ENCODE measurements at places on chromosomes 3 and 15. TPM values are rescaled to one million over a fixed set of nuclear protein-coding genes. Genes with fewer than 3 reads are reported as not detected.

PIGZ gene
- total RNA-seq: 2.9 TPM

UBA3 gene
- total RNA-seq: 62.2 TPM

KLHL40 gene
- not detected for total RNA-seq

CXCR6 gene
- total RNA-seq: 4.1 TPM

CLRN1 gene
- not detected for total RNA-seq

SLC9C1 gene
- total RNA-seq: not detected

DLEC1 gene
- 5.3 TPM for total RNA-seq

KAT2B gene
- total RNA-seq: 33.6 TPM

GNAT1 gene
- not detected for total RNA-seq

CPN2 gene
- not detected for total RNA-seq

TMEM212 gene
- total RNA-seq: 2.3 TPM

ARPIN gene
- 31.1 TPM for total RNA-seq

MESP2 gene
- total RNA-seq: not detected

COLQ gene
- total RNA-seq: 1.9 TPM

GRCh38 chr3:37149257-37149656 lies 25.1 kb downstream of the LRRFIP2 start:
- peaks cover 30% of the 10 kb centered on the region for H3K36me3 ChIP-seq
- no peak overlapping the region for H3K4me3 ChIP-seq
- peak; percentile 71 for DNase-seq

- no peaks in the 10 kb centered on the region for H3K36me3 ChIP-seq
- H3K4me3 ChIP-seq: no peak overlapping the region
- H3K27me3 ChIP-seq: no peaks in the 10 kb centered on the region
- DNase-seq: no peak
- no peaks in the 10 kb centered on the region for H3K4me1 ChIP-seq
These were observed 75.5 kb upstream of the MDFIC2 start for GRCh38 chr3:70387889-70388288.

GRCh38 chr3:76044601-76045600 lies 259.6 kb upstream of the ZNF717 start:
- no peaks in the 10 kb centered on the region for H3K36me3 ChIP-seq
- no peak overlapping the region for H3K27ac ChIP-seq
- no peak overlapping the region for H3K4me3 ChIP-seq
- H3K4me1 ChIP-seq: no peaks in the 10 kb centered on the region
- H3K27me3 ChIP-seq: no peaks in the 10 kb centered on the region

DNA sequence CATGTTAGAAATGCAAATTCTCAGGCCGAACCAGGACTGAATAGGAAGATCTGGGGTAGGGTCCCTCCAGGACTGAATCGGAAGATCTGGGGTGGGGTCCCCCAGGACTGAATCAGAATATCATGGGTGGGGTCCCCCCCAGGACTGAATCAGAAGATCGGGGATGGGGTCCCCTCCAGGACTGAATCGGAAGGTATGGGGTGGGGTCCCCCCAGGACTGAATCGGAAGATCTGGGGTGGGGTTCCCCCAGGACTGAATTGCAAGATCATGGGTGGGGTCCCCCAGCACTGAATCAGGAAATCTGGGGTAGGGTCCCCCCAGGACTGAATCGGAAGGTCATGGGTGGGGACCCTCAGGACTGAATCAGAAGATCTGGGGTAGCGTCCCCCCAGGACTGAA lies 48.2 kb upstream of the TNK2 start:
- no peak overlapping the region for H3K27ac ChIP-seq
- peaks cover 14% of the 10 kb centered on the region for H3K36me3 ChIP-seq
- no peak overlapping the region for H3K4me3 ChIP-seq
- H3K4me1 ChIP-seq: no peaks in the 10 kb centered on the region
- DNase-seq: no peak

- DNase-seq: no peak
- no peaks in the 10 kb centered on the region for H3K36me3 ChIP-seq
- no peak overlapping the region for H3K27ac ChIP-seq
- no peaks in the 10 kb centered on the region for H3K4me1 ChIP-seq
- H3K27me3 ChIP-seq: no peaks in the 10 kb centered on the region
- H3K4me3 ChIP-seq: no peak overlapping the region
These were observed 33.4 kb upstream of the STIMATE start for GRCh38 chr3:52930748-52931147.

GRCh38 chr3:150739877-150740645 lies 22.9 kb downstream of the SIAH2 start:
- no peak for DNase-seq
- no peaks in the 10 kb centered on the region for H3K4me1 ChIP-seq

GRCh38 chr15:101358895-101359294 lies 63.8 kb upstream of the SNRPA1 start:
- no peaks in the 10 kb centered on the region for H3K27me3 ChIP-seq
- H3K4me1 ChIP-seq: no peaks in the 10 kb centered on the region
- no peak overlapping the region for H3K4me3 ChIP-seq

- H3K27me3 ChIP-seq: no peaks in the 10 kb centered on the region
- no peak for DNase-seq
- no peak overlapping the region for H3K27ac ChIP-seq
- no peaks in the 10 kb centered on the region for H3K36me3 ChIP-seq
- no peaks in the 10 kb centered on the region for H3K4me1 ChIP-seq
These were observed 144.0 kb downstream of the NSMCE3 start for GRCh38 chr15:29125382-29126207.

GRCh38 chr3:125589547-125590122 lies 5.7 kb downstream of the OSBPL11 start:
- H3K4me3 ChIP-seq: no peak overlapping the region
- H3K27ac ChIP-seq: no peak overlapping the region
- H3K4me1 ChIP-seq: peaks cover 15% of the 10 kb centered on the region
- H3K27me3 ChIP-seq: no peaks in the 10 kb centered on the region

DNA sequence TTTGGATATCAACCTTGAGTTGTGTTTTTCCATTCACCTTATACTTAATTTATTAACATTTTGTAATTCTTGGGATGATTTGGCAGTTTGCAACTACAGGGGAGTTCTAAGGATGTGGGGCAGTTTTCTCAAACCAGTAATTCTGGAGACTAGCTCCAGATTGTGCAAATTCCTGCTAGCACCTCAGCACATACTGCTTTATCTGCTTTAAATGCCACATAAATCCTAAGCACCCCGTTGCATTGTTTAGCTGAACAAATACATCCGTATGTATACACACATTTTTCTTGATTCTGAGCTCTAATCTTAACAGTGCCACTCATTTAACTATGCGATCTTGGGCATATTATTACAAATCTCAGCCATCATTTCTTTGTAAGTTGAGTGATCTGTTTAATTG lies 16.9 kb upstream of the UTS2B start:
- peaks cover 17% of the 10 kb centered on the region for H3K4me1 ChIP-seq
- H3K27ac ChIP-seq: no peak overlapping the region
- H3K4me3 ChIP-seq: no peak overlapping the region

DNA sequence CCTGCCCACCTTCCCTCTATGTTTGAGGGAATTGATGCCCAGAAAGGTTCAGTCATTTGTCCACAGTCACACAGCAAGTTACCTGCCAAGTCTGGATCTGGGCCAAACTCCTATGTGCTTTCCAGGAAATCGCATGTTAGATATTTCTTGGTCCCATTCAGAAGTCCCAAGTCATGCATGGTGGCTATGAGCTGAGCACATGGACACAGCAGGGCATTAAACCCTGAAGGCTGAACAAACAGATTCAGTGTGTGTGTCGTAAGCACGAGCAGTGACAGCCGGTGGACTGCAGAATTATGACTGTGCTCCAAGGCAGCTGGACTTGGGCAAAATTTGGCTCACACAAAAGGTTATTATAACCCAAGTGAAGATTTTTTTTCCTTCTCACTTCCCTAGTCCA lies 11.4 kb upstream of the SLC6A6 start:
- no peak for DNase-seq
- no peak overlapping the region for H3K27ac ChIP-seq
- peaks cover 36% of the 10 kb centered on the region for H3K4me1 ChIP-seq
- no peak overlapping the region for H3K4me3 ChIP-seq

GRCh38 chr3:42165211-42165610 lies 74.1 kb downstream of the TRAK1 start:
- H3K4me1 ChIP-seq: peaks cover 10% of the 10 kb centered on the region
- no peaks in the 10 kb centered on the region for H3K36me3 ChIP-seq
- H3K4me3 ChIP-seq: no peak overlapping the region
- no peak for DNase-seq
- no peaks in the 10 kb centered on the region for H3K27me3 ChIP-seq

- H3K27me3 ChIP-seq: no peaks in the 10 kb centered on the region
- no peak overlapping the region for H3K4me3 ChIP-seq
- no peak for DNase-seq
- no peak overlapping the region for H3K27ac ChIP-seq
- no peaks in the 10 kb centered on the region for H3K4me1 ChIP-seq
- no peaks in the 10 kb centered on the region for H3K36me3 ChIP-seq
These were observed 62.8 kb downstream of the POLR2M start for GRCh38 chr15:57769266-57769665.

DNA sequence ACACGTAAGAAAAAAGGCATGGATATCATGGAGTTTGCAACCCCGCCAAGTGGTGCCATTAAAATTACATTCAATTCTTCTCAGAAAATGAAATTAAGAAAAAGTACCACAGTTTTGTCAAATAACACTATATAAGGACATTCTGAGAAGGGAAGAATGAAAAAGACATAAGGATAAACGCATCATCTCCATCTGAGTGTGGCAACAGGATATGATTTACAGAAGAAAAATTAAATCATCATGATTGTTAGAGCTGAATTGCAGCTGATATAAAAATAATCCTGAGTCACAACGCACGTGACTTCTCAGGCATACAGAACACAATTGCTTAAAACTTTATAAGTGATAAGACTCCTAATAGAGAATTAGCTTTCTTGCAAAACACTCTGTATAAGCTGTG lies 133.8 kb downstream of the GREM1 start:
- no peak for DNase-seq
- H3K4me3 ChIP-seq: no peak overlapping the region
- no peaks in the 10 kb centered on the region for H3K27me3 ChIP-seq
- H3K27ac ChIP-seq: peak overlapping the region; percentile 24
- H3K36me3 ChIP-seq: no peaks in the 10 kb centered on the region

GRCh38 chr3:24377218-24377993 lies 117.2 kb downstream of the THRB start:
- no peaks in the 10 kb centered on the region for H3K4me1 ChIP-seq
- H3K36me3 ChIP-seq: no peaks in the 10 kb centered on the region
- H3K27me3 ChIP-seq: no peaks in the 10 kb centered on the region
- no peak overlapping the region for H3K27ac ChIP-seq
- DNase-seq: no peak

- no peak overlapping the region for H3K27ac ChIP-seq
- peaks cover 8% of the 10 kb centered on the region for H3K4me1 ChIP-seq
- DNase-seq: no peak
- H3K27me3 ChIP-seq: no peaks in the 10 kb centered on the region
- H3K4me3 ChIP-seq: no peak overlapping the region
- no peaks in the 10 kb centered on the region for H3K36me3 ChIP-seq
These were observed 475.4 kb downstream of the AGBL1 start for GRCh38 chr15:86555098-86555497.

- no peaks in the 10 kb centered on the region for H3K27me3 ChIP-seq
- no peaks in the 10 kb centered on the region for H3K36me3 ChIP-seq
- DNase-seq: no peak
- H3K27ac ChIP-seq: no peak overlapping the region
- no peaks in the 10 kb centered on the region for H3K4me1 ChIP-seq
These were observed 204.6 kb downstream of the NR2F2 start for GRCh38 chr15:96535148-96535547.

- no peak overlapping the region for H3K4me3 ChIP-seq
- no peaks in the 10 kb centered on the region for H3K27me3 ChIP-seq
- no peak overlapping the region for H3K27ac ChIP-seq
- H3K36me3 ChIP-seq: no peaks in the 10 kb centered on the region
- no peaks in the 10 kb centered on the region for H3K4me1 ChIP-seq
- DNase-seq: peak; percentile 2
These were observed 136.6 kb upstream of the RARB start for GRCh38 chr3:25291481-25291905.

DNA sequence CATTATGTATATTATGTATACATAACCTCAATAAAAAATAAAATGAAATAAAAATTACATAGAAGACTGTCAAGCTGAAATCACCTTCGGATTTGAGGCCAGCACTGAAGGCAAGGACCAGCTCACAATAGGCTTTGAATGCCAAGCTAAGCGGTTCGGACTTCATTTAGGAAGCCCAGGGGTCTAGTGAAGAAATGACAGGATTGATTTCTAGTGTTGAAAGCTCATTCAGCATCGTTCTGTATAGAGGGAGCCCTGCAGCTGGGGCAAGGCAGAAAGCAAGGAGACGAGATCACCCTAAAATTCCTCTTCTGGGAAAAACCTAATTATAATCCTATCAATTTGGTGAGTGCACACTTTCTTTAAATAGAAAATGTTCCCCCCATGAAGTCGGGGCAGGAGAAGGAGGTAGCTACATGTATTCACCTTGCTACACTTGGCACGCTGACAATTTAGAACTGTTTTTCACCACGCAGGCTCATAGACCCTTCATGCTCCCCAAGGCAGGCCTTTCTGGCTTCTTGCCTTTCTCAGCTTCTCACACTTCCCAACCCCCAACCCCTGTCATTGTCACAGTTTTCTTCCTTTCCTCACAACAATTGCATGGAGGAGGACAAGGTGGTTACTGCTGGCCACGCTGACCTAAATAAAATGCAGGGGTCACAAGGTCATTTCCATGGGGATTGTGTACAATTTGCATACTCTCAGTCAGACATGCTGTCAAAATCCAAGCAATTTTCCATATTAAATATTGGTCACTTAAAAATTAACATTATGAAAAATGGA lies 44.4 kb upstream of the SSR3 start:
- no peaks in the 10 kb centered on the region for H3K4me1 ChIP-seq
- no peak overlapping the region for H3K27ac ChIP-seq
- no peaks in the 10 kb centered on the region for H3K27me3 ChIP-seq
- no peak for DNase-seq
- H3K4me3 ChIP-seq: no peak overlapping the region

- peaks cover 7% of the 10 kb centered on the region for H3K4me1 ChIP-seq
- peaks cover 23% of the 10 kb centered on the region for H3K27me3 ChIP-seq
- no peak overlapping the region for H3K4me3 ChIP-seq
- no peaks in the 10 kb centered on the region for H3K36me3 ChIP-seq
These were observed 4.3 kb upstream of the RHCG start for GRCh38 chr15:89500397-89501270.

- H3K4me1 ChIP-seq: no peaks in the 10 kb centered on the region
- H3K27ac ChIP-seq: no peak overlapping the region
- no peak overlapping the region for H3K4me3 ChIP-seq
- H3K36me3 ChIP-seq: peaks cover under 1% of the 10 kb centered on the region
- no peaks in the 10 kb centered on the region for H3K27me3 ChIP-seq
These were observed 2.0 kb upstream of the SLC24A1 start for GRCh38 chr15:65619626-65620290.

- no peak for DNase-seq
- H3K4me3 ChIP-seq: no peak overlapping the region
- H3K27ac ChIP-seq: no peak overlapping the region
- no peaks in the 10 kb centered on the region for H3K27me3 ChIP-seq
- peaks cover 5% of the 10 kb centered on the region for H3K4me1 ChIP-seq
These were observed 8.8 kb upstream of the C15orf61 start for GRCh38 chr15:67512140-67512539.

DNA sequence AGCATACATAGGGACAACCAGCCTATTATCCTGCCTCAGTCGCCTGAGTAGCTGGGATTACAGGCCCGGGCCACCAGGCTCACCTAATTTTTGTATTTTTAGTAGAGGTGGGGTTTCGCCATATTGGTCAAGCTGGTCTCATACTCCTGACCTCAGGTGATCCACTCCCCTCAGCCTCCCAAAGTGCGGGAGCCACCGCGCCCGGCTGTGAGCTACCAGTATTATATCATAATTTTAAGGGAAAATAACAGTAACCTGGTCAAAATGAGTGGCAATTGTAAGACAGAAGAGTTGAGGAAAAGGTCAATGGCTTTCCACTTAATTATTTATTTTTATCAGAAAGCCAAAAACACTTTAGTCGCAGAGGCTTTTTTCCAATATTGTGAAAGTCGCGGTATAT lies 652.6 kb upstream of the BCHE start:
- no peaks in the 10 kb centered on the region for H3K27me3 ChIP-seq
- no peak for DNase-seq
- H3K4me1 ChIP-seq: no peaks in the 10 kb centered on the region
- no peaks in the 10 kb centered on the region for H3K36me3 ChIP-seq
- no peak overlapping the region for H3K27ac ChIP-seq
- no peak overlapping the region for H3K4me3 ChIP-seq

Measured in left lung (tissue), 14 donors.